AG09319 (cell line): ENCODE measurements at places on chromosomes 5 and 9.

- DNase-seq, result no peak
Observed at GRCh38 chr5:111197523-111197922, 26.7 kb upstream of the CAMK4 start.

- no peak for DNase-seq
Observed at GRCh38 chr5:2188661-2189060, 305.9 kb upstream of the IRX4 start.

- DNase-seq, result no peak
Observed at GRCh38 chr5:16064135-16064893, 115.3 kb downstream of the MARCHF11 start.

DNA sequence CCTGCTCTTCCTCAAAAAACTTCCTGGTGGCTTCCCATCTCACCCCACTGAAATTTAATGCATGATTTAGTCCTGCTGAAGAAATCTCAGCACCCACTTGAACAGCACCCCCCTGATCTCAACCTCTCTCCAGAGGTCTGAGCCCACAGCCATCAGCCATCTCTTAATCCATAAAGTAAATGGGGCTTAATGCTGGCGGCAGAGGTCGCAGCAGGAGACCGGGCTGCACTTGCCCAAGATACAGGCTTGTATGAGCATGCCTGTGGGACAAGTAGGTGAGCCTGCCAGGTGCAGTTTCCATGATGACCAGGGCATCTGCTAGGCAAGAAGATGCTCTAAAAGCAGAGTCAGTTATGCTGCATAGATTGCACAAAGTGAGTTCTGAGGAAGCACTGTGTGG lies 52.4 kb upstream of the CTXN3 start:
- DNase-seq, result no peak

DNA sequence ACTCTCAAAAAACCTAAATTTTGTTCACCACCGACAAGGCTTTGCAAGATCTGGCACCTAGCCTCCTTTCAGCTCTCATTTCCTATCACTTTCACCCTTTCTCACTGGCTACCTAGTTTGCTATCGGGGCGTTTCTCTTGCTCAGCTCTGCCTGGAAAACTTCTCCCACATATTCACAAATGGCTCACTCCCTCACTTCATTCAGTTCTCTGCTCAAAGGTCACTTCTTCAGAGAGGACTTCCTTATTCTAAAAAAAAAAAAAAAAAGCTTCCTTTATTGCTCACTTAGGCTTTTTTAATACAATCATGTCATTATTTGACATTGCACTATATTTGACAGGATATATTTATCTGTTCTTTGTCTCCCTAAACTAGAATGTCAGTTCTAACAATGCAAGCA lies 2.1 kb upstream of the SLC25A46 start:
- DNase-seq, result no peak

DNA sequence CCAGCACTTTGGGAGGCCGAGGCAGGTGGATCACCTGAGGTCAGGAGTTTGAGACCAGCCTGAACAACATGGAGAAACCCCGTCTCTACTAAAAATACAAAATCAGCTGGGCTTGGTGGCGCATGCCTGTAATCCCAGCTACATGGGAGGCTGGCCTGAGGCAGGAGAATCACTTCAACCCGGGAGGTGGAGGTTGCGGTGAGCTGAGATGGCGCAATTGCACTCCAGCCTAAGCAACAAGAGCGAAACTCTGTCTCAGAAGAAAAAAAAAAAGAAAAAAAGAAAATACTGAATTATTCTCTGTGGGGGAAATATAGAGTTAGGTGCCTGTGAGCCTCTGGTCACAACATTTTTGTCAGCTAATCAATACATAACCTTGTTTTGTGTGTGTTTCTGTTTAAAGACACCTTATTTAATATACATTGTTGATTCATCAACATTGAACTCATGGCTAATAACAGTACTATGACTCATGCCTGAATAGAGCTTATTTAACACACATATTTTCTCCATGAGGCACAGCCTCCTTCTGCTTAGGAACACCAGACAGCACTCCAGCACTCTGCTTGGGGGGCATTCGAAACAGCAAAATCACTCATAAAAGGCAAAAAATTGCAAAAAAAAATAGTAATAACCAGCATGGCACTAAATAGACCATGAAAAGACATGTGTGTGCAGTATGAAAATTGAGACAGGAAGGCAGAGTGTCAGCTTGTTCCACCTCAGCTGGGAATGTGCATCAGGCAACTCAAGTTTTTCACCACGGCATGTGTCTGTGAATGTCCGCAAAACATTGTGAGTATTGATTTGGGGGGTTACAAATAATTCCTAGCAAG lies at the start of gene IL31RA:
Gene IL31RA (plus strand): TSS at position 519 of the 836 bp plus-strand sequence. CDS start 214 bp downstream, at position 733.
- DNase-seq, result peak; percentile 31

DNA sequence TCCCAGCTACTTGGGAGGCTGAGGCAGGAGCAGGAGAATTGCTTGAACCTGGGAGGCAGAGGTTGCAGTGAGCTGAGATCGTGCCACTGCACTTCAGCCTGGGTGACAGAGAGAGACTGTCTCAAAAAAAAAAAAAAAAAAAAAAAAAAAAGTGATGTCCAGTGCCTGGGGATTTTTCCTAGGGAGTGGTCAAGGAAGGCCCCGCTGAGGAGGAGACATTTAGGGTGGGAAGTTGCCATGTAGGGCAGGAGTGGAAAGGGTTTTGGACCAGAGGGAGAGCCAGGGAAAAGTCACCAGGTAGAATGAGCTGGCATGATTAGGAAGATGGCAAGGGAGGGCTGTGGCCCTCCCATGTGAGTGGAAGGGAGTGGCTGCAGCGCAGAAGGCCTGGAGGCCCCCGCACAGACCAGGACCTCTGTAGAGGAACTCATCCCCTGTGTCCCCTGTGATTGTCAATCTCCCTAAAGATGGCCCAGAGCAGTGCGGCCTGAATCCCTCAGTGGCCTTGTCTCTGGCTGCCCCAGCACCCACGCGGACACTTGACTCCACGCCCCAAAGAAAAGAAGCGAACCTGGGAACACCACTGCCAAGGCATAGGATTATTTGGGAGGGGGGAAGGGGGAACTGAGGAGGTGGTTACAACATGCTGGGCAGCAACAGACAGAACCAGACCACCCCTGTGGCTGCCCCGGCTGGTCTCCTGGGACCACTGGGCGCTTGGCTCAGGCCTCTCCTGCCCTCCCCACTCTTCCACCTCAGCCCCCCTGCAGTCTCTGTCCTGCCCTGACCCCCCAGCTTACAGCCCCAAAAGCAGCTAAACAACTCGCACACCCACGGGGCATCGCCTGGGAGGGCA lies 2.6 kb upstream of the SQSTM1 start:
- DNase-seq, result no peak

DNA sequence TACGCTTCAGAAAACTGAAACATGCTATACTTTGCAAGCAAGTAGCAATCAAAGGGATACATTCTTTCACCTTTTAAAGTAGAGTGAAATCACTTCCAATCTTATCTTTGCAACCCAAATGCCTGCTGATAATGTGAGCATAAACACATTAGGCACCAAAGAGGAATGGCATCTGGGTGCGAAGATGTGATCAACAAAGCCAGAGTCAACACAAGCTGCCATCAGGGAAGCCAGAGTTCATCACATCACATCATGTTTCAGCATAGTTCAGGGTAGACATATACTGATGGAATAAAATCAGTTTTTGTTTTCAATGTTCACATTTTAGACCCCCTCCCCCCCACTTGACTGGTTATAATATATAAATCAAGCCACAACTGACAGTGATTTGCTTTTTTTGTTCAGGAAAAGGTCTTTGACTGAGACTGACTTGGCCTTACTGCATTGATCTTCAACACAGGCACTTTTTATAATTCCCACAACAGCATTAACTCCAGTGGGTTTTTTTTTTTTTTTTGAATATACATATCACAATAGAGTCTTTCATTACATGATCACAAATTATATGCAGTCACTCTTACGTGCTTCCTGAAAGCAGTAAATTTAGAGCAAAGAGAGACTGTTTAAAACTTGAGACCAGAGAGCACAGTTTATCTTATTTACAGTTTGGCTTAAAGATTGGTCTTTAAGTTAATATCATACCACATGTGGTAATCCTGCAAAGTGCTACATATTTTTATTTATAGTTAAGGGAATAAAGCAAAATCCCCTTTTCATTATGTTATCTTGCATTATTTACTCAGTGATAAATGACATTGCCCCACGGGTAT lies 20.3 kb downstream of the AOPEP start:
- no peak for DNase-seq

- DNase-seq, result no peak
Observed at GRCh38 chr5:125006011-125006685, 259.7 kb upstream of the ZNF608 start.

- no peak for DNase-seq
Observed at GRCh38 chr5:89105171-89105695, 222.2 kb upstream of the MEF2C start.

- DNase-seq, result no peak
Observed at GRCh38 chr9:68705531-68706362, 707 bp downstream of the PIP5K1B start.

DNA sequence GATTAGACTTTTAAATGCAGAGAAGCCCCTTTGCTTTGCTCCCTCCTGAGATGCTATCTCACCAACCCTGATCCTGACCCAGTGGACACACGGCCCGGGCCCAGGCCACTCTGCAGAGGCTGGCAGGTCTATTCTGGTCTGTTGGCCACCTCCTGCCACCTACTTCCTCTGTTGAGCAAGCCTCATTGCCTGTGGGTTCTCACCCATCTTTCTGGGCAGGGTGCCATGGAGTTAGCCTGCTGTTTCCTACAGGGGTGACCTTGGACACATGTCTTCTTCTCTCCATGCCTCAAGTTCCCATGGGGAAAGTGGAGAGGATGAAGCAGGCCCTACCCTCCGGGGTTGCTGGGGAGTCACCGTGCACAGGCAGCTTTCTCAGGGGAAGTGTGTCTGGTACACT lies 266.2 kb upstream of the IRX1 start:
- DNase-seq, result no peak

- no peak for DNase-seq
Observed at GRCh38 chr5:10289353-10289752, 18.3 kb downstream of the CMBL start.

DNA sequence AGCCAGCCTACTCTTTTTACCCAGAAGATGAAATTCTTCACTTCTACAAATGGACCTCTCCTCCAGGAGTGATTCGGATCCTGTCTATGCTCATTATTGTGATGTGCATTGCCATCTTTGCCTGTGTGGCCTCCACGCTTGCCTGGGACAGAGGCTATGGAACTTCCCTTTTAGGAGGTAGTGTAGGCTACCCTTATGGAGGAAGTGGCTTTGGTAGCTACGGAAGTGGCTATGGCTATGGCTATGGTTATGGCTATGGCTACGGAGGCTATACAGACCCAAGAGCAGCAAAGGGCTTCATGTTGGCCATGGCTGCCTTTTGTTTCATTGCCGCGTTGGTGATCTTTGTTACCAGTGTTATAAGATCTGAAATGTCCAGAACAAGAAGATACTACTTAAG lies 16.6 kb downstream of the OCLN start:
- no peak for DNase-seq

DNA sequence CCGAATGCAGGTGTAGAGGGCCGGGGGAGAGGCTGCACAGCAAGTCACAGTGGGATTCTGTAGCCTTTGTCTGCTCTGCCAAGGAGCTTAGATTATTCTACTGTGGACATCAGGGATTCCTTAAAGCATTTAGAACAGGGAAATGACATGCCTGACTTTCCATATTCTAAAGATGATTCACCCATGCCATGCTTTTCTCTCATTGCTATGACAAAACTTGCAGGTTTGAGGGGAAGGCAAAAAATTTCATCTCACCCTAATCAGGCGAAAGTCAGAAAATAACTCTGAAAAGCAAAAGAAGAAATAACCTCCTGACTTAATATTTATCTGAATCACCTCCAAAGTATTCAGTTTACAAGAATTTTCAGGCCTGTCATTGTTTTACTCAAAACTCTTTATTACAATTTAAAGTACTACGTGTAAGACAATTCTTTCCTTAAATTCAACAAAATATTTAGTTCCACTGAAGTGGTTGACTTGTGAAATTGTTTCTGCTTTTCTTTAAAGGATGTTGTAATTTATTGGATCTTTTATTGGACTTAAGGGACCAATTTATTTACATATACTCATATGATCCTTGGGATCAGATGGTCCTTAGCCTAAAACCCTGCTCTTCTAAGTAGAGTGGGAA lies 30.0 kb upstream of the GAS1 start:
- DNase-seq, result no peak

- no peak for DNase-seq
Observed at GRCh38 chr5:171313481-171314206, 4.6 kb downstream of the TLX3 start.

DNA sequence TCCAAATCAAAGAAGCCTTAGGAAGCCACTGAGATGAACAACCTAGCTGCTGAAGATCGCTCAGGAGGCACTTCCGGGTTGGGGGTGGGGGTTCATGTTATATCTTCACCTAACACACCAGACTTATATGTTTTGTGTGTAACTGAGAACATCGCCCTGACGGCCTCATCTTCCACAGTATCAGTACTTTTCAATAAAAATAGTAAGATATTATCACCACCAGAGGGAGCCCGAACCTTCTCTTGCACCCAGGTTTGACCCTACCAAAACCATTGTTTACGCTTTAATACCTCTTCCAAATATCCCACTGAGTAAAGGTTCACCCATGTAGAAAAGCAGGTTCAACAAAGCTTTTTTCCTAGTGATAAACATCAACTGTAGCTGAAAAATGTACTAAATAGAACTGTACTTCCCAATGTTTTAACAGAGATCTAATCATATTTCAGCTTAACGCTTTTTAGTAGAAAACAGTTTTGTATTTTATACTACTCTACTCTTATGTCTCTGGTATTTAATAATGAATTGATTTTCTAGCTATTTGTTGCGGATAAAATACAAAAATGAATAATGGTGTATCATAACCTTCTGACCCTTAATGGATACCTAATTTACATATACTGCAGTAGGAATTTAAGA lies 244.0 kb downstream of the EPB41L4A start:
- no peak for DNase-seq
